Fibroblast of pulmonary artery (primary cell): ENCODE measurements at places on chromosomes 5 and 9.
A peak's percentile ranks its signal among the peaks of the same experiment; 100 is the strongest.

- DNase-seq = no peak
Measured at GRCh38 chr5:140018920-140019644, 24.0 kb downstream of the NRG2 start.

GRCh38 chr9:136675477-136676296 is 11.6 kb downstream of the AGPAT2 start:
- DNase-seq = no peak

DNA sequence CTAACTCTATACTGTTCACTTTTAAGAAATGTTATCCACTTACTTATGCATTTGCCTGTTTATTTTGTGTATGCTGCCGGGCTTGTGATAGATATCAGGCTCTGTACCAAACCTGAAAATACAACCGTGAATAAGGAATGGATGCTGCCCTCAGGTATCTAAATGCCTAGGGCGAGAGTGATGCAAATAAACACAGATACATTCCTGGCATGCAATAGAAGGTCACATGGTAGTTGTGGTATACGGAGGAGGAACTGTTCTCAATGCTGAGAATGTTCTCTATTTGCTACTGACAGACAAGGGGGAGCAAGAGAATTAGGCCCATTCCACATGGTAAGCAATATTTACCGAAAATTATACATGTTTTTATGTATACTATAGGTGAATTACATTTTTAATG is 227.8 kb downstream of the ICE1 start:
- DNase-seq = peak; percentile 28

DNA sequence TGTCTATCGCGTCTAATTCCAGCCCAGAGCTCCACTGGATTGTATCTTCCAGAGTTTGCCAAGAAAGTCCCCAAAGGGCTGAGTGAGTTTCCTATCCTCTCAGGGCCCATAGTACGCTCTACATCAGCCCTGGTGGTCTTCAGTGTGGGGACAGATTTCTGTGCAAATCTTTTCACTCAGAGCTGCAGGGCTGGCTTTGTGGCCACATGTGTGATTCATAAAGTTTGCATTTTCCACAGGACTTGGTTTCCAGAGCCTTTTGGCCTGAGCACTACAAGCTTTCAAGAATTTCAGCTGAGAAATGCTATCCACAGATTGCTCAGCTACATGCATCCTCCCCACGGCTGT is 76.7 kb upstream of the CXCL14 start:
- no peak for DNase-seq

GRCh38 chr5:17364987-17365810 is 132.8 kb upstream of the TAF11L2 start:
- DNase-seq = no peak

- DNase-seq = no peak
Measured at GRCh38 chr5:176574297-176574591, 25.1 kb downstream of the CDHR2 start.

DNA sequence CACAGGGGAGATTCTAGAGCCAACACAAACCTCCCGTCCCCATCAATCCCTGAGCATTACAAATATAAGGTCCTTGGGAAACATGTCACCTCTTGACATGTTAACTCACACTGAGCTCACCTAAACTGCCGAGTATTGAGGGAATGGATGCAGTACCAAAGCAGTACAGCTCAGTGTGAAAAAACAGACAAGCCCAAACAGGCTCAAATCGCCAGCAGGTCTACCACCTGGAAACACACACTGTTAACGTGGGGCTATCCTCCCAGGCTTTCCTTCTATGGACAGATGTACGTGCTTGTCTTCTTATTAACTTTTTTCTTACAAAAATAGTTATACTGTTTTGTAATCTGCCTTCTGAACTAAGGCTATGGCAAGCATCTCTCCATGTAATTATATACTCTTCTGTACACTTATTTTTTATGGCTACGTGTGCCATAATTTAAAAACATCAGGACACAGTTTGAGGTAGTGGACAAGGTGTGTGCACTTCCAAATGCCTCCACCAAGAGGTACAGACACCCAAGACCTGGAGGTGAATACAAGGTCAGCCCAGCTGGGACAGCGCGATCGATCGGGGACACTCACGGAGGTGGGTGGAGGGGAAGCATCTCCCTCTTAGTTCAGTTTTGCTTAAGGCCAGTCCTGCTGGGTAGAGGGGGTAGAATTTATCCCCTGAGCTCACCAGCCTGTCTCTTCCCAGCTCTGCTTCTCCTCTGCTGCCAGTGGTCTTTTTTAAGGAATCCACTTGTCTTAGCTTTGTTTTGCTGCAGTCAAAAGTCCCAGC is 76.5 kb downstream of the DAP start:
- no peak for DNase-seq

DNA sequence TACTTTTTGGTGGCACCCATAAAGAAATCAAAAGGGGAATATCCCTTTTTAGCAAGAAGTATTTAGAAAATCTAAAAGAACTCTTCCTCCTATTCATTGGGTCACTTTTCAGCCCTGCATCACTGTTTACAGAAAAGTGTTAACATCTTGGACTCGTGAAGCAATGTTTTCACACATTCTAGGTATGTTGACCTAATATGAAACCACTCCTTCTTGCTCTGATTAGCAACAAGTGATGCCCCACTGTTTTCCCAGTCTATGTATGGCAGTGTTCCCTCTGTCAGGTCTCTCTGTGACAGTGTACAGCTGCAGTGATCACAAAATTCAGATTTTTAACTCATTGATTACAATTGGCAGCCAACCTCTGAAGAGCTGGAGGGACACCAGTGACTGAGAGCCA is 148.2 kb upstream of the SLC12A2 start:
- no peak for DNase-seq

- DNase-seq = no peak
Measured at GRCh38 chr9:101219030-101219429, 165.8 kb downstream of the BAAT start.

GRCh38 chr9:121691890-121692289 is 40.5 kb downstream of the DAB2IP start:
- no peak for DNase-seq

DNA sequence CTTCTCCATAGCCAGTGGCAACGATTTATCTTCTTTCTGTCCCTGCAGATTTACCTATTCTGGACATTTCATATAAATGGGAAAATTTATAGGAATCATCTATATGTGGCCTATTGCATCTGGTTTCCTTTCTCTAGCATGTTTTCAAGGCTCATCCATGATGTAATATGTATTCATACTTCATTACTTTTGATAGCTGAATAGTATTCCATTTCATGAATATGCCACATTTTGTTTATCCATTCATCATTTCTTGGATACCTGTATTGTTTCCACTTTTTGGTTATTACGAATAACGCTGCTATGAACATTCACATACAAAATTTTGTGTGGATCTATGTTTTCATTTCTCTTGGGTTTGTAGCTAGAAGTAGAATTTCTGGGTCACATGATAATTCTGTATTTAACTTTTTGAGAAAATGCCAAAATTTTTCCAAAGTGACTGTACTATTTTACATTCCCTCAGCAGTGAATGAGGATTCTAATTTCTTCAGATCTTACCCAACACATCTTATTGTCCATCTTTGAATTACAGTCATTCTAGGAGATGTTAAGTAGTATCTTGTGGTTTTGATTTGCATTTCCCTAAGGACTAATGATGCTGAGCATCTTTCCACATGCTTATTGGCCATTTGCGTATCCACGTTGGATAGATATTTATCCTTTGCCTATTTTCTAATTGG is 3.6 kb downstream of the IARS1 start:
- no peak for DNase-seq

DNA sequence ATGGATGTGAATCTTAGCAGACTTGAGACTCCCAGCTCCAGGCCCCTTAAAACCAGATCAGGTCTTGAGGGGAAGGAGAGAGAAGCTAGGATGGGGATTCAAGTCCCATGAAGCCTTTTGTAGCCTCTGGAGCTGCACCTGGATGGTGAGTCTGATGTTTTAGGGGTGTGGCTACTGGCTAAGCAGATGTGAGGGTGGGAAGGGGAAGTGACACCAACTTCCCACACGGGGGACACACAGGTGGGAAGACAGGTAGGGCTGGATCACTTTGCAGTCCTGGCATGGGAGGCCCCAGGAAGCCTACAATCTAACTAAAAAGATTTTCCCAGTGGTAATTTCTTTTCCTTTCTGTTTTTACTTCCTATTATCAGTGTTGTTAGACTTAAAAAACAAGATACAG is 38.7 kb upstream of the UBAP2 start:
- no peak for DNase-seq

GRCh38 chr5:42840269-42840668 is 28.6 kb upstream of the SELENOP start:
- peak; percentile 93 for DNase-seq

DNA sequence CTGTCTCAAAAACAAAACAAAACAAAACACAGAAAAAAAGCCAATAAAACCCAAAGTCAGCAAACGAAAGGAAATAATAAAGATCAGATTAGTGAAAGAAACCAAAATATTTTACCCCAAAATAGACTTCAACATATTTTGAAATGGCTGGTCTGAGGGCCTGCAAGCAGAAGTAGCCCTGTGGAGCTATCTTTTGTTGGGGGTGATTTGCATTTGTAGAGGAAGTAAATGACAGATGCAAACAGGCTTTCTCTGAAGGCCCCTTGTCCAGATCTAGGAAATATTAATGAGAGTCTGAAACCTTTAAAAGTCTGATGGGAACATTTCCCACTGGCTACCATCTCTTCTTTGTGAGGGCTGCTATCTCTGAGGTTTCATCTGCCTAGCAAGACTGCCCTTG is 74.0 kb downstream of the GCNT4 start:
- DNase-seq = no peak

GRCh38 chr5:33867241-33867640 is 24.5 kb downstream of the ADAMTS12 start:
- no peak for DNase-seq

GRCh38 chr5:133377736-133378135 is 234.6 kb downstream of the FSTL4 start:
- no peak for DNase-seq

- DNase-seq = peak; percentile 30
Measured at GRCh38 chr5:158640593-158640980, 459.1 kb downstream of the EBF1 start.

- no peak for DNase-seq
Measured at GRCh38 chr9:111276431-111277128, 53.4 kb downstream of the OR2K2 start.

- no peak for DNase-seq
Measured at GRCh38 chr5:107464876-107465275, 205.9 kb downstream of the EFNA5 start.

- no peak for DNase-seq
Measured at GRCh38 chr5:147303251-147303650, 68.4 kb downstream of the STK32A start.

DNA sequence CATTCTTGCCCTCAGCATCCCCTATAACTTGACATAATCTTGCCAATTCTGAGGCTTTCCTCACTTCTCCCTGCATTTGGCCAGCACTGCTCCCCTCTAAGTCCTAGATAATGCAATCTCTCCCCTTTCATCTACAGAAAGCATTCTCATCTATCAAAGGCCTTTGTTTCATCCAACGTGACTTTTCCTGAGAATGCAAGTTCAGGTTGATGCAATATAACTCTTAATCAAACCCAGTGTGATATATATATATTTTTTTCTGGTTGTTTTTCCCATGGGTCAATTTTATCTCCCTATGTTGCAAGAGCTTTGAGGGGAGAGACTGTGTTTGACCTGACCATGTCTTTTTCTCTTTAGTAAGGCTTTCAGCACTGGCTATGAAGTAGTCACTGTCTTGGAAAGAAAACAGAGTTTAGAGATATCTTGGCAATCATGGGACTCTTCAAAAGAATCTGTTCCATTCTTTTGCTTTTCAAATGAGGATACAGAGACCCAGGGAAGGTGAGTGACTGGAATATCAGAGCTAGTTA is 268.6 kb downstream of the TRPM3 start:
- DNase-seq = peak; percentile 37

- DNase-seq = no peak
Measured at GRCh38 chr5:103373597-103374472, 115.3 kb downstream of the MACIR start.

GRCh38 chr5:39113354-39113953 is 39.3 kb upstream of the RICTOR start:
- DNase-seq = no peak

DNA sequence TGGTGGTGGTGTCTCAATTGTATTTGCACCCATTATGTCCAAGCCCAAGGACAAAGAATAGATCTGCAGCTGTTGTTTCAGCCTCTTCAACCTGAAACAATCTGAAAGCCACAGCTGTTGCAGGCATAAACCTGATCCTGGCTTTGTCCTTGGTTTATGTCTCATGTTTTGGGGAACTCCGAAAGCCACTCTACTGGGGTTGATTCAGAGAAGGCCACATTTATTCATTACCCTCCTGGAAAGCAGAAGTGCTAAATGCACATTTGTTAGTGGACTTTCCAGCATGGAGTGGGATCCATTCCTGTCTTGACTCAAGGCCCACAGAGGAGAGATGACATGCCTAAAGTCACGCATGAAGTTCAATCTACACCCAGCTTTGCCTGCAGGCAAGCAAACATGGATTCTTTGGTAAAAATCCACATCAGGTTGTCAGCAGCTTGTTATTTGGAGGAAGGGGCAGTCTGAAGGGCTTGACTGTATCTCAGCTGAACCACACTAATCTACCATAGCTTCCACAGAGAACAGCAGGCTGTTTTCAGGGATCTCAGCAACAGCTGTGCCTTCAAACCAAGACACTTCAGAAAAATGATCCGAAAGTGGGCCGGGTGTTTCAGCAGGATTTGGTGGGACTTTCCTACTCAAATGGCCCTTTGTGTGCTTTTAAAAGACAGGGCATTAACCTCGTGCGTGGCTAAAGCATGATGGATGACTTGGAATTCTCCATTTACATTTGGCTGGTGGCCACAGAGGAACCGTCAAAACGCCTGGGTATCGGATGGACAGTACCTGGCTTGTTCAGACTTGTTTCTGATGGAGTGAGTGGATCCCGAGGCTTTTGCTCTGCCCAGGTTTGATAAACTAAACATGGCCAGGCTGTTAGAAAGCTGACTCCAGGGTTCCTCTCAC is 36.2 kb upstream of the ADAM19 start:
- DNase-seq = no peak

GRCh38 chr5:158521995-158522394 is 577.7 kb downstream of the EBF1 start:
- DNase-seq = peak; percentile 44
